T-helper 2 cell (primary cell): ENCODE measurements at places on chromosomes 7 and 10.
A peak's percentile ranks its signal among the peaks of the same experiment; 100 is the strongest.

GRCh38 chr10:43287056-43288007 is 20.5 kb upstream of the RASGEF1A start:
- DNase-seq: peak; percentile 91

DNA sequence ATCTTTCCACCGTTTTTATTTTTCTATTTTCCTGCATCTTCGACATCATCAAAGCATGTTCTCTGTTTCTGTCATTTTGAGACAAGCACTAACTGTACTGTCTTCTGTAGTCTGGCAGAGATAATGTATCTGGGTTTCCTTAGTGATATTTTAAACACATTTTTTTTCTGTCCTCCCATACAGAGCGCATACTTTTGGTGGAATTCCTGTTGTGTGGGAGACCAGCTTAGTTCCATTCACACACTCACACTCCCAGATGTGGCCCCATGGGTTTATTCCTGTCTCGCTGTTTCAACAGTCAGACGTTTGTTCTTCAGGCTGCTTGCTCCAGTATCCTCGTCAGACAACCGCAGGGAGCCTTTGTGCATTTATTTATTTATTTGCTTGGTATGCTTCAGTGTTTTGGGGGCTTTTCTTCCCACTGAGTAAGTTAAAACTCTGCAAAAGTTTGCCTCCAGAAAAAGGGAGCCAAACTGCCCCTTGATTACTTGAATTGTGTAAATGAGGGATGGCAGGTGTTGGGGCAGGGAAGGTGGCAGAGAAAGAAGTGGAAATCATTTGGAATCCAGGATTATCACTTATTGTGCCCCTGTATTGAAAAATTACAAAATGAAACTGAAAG is 456.8 kb upstream of the KLF6 start:
- no peak for DNase-seq

DNA sequence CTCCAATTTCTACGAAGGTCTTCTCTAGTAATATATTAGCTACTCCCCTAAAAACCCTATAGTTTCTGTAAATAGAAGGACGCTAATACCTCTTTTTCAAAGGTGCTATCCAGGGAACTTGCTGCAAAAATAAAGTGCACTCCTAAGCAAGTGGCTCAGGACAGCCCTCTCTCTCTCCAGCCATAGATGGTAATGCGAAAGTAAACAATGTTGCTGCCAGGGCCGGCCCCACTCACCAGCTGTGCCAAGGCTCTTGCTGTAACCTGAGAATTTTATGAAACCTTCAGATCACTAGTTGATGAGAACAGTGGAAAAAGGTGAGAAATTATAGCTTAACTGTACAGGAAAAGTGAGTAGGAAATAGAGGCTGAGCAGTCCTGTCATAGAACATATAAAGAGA is 10.9 kb upstream of the TAS2R39 start:
- no peak for DNase-seq

DNA sequence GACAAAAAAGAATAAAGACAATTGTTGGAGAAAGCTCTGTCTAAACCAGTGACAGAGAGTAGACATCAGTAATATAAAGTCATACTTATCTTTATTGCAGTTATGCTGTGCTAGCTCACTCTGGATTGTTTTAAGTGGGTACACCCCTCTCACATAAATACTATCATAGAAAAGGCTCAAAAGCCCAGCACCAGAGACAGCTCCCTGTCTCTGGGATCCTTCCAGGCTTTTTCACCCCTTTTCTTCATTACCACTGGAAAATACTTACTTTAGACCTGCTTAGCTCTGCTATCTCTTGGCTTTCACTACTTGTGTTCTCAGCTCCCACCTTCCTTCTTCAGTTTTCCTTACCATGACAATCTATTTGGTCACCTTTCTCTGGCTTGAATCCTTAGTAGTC is 259.1 kb upstream of the MINDY3 start:
- no peak for DNase-seq
